ENCODE measurements at places on chromosomes 12 and 14.

DNA sequence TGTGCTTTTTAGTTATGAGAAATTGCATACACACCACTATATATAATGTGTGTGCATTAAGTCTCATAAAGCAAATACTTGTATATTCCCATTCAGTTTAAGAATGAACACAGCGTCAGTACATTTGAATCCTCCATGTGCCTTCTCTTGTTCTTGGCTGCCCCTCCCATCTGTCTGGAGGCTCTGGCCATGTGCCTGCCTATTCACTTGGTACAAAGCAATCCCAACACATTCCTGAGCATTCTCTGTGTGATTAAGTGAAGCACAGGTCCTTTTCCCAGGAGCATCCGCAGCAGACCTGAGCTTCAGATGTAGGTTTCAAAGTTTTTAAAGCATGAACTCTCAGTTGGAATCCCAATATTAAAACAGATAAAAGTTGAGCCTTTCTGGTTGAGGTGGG is 58.7 kb downstream of the POLR3B start:
- no peak for DNase-seq

GRCh38 chr12:130672089-130672820 is 43.8 kb downstream of the RIMBP2 start:
- no peak for DNase-seq

DNA sequence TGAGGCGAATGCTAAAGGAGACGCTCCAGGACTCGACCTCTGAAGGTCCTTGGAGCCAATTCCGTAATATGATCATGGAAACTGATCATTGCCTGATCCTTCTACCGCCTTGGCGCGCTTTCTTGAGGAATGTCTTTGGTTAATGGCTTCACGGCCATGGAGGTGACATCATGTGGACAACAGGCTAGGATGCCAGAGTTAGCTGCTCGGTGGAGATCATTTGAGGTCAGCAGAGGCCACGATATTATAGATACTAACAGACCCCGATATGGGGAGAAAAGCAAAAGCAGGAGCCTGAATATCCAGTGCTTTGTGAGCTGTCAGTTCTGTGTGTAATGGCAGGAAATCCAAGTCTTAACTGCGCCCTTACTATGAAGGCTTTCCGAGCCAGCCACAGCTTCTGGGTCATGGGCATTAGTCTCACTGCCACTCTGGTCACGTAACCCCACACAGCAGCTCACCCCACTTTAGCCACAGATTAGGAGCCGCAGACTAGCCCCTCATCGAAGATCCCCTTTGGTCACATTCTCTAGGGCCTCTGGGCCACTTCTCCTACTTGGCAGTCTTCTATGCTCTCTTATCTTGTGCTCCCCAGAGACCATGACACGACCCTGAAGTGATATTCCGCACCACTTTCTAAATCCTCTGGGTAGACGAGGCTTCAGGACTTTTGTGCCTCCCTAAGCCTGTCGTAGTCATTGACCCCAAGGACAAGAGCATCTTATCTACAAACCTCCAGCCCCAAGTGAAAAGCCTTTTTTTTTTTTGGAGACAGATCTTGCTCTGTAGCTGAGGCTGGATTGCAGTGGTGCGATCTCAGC is 724 bp upstream of the CS start:
- no peak for DNase-seq

- DNase-seq: no peak
Measured at GRCh38 chr12:65532162-65532561, 253.7 kb downstream of the MSRB3 start.

GRCh38 chr12:24695657-24696329 is 253.1 kb downstream of the BCAT1 start:
- DNase-seq: no peak

GRCh38 chr12:80565271-80565670 is 121.2 kb downstream of the PTPRQ start:
- no peak for DNase-seq

DNA sequence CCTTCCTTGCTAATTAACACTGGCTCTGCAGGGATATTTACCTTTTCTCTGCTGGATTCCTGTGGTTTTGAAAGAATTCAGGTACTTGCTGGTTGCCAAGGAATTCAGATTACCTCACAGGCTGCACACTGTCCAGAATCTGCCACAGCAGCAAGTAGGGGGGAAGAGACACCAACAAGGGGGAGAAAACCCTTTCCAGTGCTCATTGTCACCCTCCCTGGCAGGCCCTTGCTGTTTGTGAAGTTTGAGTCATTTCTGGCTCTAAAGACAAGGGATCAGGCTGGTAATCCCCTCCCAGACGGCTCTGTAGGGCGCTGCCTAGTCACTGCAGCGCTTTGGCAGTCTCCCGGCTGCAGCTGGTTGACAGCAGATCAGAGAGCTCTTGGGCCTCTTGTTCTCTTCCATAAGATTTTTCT is 50.8 kb downstream of the TTLL5 start:
- no peak for DNase-seq

GRCh38 chr12:28869197-28869596 is 279.9 kb upstream of the FAR2 start:
- no peak for DNase-seq

DNA sequence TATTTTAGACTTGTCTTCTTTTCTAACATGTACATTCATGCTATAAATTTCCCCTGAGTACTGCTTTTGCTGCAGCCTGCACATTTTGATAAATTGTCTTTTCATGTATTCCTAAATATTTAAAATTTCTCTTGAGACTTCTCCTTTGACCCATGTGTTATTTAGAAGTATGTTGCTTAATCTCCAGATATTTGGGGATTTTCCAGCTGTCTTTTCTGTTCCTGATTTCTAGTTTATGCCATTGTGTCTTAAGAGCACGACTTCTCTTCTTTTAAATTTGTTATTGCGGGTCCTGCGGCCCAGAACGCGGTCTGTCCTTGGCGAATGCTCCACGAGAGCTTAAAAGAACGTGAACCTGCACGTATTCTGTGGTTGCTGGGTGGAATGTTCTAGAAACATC is 136.4 kb downstream of the KIF26A start:
- no peak for DNase-seq

GRCh38 chr12:54605138-54605970 is 16.9 kb upstream of the PPP1R1A start:
- no peak for DNase-seq

GRCh38 chr14:95182379-95182778 is 25.1 kb upstream of the DICER1 start:
- no peak for DNase-seq

DNA sequence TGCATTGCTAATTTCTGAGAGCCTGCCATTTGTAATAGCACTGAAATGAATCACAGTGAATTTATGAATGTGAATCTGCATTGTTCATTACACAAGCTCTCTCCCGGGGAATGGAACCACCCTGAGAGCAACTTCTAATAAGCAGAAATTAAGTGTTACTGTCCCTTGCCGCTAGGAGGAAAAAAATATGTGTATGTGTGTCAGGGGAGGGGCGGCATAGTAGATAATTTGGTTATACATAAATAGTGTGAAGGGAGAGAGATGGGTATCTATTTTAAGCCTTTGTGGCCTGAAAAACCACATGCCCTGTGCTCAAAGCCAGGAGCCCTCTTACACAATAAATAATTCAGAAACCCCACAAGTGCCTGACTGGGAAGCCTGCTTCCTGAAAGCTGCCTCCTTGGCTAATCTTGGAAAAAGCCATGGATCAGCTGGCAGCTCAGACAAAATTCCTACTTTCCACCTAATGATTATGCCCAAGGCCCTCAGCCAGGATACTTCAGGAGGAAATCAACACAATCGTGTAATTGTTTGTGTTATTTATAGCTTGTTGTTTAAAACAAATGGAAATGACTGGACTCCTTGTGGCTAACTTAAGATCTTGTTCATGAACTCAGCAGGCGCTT is 366.2 kb upstream of the KITLG start:
- DNase-seq: no peak

DNA sequence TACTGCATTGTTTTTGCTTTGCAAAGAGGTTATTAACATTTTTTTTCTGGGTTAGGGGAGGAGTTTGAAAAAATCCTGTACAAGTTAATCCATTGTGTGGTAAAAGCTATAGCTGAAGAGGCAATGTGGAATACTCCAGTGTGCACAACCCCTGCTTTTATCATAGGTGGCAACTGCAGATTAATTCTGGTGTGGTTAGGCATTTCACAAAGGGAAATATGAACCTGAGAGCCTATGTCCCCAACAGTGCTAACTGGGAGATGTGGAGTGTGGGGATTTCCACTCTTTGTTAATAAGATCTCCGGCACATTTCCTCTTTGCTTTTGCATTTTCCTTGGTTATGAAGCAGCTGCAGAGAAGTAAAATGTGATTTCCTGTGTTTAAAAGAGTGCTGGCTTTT is 33.6 kb downstream of the PRORP start:
- no peak for DNase-seq

DNA sequence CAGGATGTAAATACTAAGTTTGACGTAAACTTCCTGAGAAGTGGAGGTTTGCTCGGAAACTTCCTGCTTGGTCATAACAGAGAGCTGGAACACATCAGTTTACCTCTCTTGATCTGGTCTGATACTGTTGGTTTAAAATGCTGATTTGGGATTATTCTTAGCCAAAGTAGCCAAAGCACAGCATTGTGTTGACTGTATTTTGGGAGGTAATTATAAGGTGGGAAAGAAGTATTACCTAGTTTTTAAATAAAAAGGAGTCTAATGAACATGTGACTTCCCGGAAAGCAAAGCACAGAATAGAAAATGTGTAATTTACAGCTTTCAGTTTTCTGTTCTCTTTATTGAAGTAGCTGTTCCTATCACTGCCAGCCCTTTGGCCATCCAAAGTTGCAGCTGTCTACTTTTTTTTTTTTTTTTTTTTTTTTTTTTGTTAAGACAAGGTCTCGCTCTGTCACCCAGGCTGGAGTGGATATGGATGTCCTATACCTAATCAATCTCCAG is 52.2 kb upstream of the SRP54 start:
- no peak for DNase-seq

DNA sequence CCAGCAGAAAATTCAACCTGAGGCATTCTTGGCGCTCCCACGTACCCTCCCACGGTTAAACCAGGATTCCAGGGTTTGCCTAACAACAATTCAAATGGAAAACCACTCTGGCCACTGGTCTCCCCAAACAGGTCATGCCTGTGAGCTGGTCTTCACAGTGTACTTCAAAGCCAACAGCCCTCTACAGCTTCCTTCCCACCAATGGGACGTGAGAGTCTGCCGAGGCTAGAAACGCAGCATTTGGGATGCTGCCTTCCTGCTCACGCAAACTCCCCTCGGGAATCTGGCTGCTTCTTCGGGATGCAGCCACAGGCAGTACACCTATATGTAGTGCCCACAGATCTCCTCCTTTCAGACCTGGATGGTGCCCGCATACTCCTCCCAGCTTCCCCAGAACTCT is 149.1 kb downstream of the KLHL28 start:
- no peak for DNase-seq

DNA sequence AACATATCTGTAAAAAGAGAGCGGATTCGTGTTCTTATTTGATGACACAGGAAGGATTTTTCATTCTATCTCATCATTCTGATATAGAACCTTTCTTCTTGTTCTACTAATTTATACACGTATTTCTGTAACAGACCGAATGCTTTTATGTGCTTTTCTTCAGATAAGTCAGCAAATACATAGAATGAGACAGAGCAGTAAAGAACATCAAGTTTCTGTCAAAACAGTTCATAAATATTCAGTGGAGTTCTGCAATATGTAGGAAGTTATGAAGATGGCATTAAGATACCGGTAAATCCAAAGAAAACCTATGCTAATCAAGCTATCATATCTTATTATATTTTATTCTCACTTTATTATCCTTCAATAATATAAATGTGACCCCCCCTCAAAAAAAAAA is 280.6 kb downstream of the EGLN3 start:
- no peak for DNase-seq

DNA sequence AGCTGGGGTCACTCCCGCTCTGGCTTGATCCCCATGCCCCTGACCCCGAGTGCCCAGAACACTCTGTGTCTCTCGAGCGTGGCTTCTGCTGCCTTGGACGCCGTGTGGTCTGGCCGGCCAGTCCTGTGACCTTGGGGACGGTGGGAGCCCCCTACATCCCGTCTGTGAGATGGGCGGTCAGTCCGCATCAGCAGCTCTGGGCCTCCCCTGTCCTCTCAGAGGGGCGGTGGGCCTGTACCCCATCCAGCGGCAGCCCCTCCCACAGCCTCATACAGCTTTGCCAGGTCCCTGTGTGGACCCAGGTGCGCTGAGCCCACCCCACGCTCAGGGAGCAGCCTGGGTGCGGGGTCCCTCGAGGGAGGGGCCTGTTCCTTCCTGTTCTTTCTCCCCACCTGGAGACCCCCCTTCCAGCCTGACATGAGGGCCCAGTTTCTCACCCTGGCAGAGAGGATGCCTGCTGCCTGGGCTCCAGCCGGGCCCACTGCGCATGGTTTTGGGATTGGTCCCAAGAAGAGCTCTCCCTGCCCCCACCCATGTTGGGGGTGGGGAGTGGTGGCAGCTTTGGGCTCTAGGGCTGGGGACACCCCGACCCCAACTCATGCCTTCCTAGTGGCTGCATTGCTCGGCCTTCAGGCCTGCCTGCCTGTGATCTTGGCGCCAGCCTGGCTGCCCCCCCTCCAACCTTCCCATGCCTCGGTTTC is 1.5 kb downstream of the MTA1 start:
- DNase-seq: no peak

GRCh38 chr12:104662203-104662602 is 205.5 kb downstream of the CHST11 start:
- no peak for DNase-seq

DNA sequence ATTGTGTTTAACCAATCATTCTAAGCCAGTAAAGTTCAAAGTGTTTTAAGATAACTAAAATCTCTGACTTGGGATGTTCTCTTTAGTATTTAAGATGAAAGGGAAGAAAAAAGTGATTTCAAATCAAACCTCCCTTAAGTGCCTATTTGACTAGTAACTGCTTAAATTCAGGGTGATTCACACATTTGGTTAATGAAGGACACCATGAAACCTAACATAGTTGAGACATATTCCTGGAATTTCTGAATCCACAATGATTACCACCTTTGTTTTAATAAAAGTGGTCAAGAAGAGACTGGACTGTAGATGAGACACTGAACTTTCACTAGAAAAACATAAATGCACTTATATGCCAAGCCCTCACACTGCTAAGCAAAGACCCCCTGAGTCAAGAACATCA is 138.7 kb downstream of the MED13L start:
- no peak for DNase-seq

DNA sequence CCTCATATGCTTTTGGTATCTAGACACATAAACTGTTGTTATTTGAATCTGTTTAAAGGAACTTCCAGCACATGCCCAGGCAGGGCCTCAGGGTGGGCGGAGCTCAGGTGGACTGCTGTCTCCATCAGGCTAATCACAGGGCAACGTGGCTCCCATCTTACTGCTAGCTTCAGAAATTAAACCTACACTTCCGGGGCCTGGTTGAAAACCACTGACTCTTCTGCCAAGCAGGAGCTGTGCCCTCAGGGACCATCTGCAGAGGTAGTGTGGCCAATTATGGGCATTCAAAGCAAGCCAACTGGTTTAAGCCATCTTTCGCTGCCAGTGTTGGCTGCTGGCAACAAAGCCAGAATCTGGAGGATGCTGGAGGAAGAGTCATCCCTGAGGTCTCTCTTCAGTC is 97.5 kb downstream of the TMX1 start:
- no peak for DNase-seq

DNA sequence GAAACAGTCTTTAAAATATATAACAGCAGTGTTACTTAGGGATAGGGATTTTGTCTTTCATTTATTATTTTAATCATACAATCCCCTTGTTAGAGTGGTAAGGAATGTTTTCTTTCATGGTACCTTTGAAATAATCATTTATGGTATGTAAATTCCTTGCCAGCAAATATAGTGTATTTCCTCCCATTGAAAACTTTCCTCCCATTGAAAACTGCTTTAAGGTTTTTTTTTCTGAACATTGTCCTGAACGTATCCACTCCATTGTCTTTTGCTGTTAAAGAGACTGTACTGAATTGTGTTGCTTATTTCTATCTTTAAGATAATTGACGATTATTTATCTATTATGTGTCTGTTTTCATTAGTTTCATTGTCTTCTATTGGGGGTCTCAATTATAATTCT is 83.5 kb downstream of the PPHLN1 start:
- no peak for DNase-seq

All from nephron progenitor cell (in vitro differentiated cells).